Astrocyte of the cerebellum (primary cell): ENCODE measurements at places on chromosomes 11 and 22.

- DNase-seq: no peak
Measured at GRCh38 chr11:69587454-69588090, 53.4 kb upstream of the CCND1 start.

GRCh38 chr22:46815896-46816731 is 53.7 kb downstream of the TBC1D22A start:
- DNase-seq: no peak

- no peak for DNase-seq
Measured at GRCh38 chr11:23457641-23458040, 597.4 kb upstream of the CCDC179 start.

GRCh38 chr22:23570681-23571080 is 9.4 kb downstream of the IGLL1 start:
- no peak for DNase-seq

DNA sequence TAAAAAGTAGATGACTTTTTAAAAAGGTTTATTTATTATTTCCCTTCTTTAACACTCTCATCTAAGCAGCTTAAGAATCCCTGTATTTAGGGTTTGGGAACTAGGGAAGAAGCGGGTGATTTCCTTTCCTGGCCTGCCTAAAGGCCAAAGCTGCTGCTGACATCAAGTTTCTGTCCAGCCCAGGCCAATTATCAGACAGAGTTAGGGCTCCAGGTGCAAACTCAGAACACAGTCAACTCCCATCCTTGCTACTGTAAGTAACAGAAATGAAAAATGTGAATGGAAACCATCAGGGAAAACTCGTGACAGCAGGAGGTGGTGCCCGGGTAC is 108.9 kb downstream of the CCDC81 start:
- DNase-seq: no peak

DNA sequence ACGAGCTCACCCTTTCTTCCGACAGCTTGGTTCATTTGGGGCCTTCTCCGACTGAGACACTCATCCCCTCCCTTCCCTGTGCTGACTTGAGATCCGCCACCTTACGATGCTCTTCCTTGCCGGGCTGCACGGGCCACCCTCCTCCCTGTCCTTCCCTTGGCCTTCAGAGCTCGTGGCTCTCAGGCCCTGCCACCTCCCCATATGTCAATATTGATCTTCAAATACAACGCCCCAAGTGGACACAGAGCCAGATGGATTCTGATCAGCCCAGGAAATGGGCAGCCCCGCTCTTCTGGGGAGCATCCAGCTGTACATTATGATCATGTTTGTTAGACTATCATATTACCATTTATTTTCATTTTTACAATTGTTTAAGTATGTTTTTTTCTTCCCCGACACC is 812.8 kb downstream of the TBC1D22A start:
- no peak for DNase-seq

- DNase-seq: no peak
Measured at GRCh38 chr22:41987276-41987675, 11.3 kb upstream of the WBP2NL start.

DNA sequence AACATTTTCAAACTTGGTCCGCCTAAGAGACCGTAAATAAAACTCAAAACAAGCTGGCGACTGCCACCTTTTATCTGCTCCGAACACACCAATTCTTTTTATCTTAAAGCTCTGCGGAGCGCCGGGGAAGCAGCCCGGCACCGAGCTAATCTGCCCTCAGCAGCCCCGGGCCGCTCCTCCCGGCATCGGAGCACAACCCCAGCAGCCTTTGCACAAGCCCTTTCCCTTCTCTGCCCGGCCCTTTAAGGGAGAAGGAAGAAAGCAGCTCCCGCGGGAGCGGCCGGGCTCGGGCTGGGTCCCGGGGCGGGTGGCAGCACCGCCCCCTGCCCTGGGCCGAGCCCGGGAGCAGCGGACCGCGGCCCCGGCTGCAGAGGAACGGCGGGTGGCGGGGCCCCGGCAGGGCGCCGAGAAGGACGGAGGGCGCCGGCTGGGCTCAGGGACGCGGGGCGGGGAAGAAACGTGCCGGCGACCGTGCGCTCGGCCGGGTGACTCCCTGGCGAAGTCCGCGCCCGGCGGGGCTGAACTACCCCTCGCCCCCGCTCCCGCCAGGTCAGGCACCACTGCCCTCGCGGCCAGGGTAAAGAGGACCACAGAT is 133.6 kb upstream of the C11orf58 start:
- DNase-seq: no peak

- DNase-seq: no peak
Measured at GRCh38 chr22:38762551-38762983, 6.8 kb upstream of the SUN2 start.

- no peak for DNase-seq
Measured at GRCh38 chr22:49295851-49296560, 531.7 kb downstream of the BRD1 start.

DNA sequence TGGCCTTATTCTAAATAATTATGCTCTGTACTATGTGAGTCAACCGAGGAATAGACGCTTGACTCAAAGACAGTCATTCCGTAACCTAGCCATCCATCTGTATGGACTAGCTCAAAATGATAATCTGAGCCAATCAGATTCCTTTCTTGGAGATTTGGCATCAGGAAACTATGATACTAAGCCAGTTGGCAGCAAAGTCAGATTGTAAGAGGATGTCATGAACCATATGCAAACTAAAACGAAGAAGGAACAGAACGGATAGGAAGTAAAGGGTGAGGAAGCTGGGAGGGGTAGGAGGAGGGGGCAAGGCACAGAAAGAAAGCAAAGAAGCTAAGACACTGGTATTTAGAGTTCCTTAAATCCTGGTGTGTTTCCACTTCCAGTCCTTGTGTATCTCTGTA is 10.7 kb upstream of the SESN3 start:
- DNase-seq: no peak

GRCh38 chr11:111589114-111589513 is 13.1 kb upstream of the SIK2 start:
- no peak for DNase-seq

GRCh38 chr11:111946499-111946898 is 9.4 kb downstream of the DIXDC1 start:
- DNase-seq: no peak

GRCh38 chr11:102467080-102467708 is 14.6 kb upstream of the TMEM123 start:
- DNase-seq: no peak
